ENCODE measurements at places on chromosomes 7 and 10.

DNA sequence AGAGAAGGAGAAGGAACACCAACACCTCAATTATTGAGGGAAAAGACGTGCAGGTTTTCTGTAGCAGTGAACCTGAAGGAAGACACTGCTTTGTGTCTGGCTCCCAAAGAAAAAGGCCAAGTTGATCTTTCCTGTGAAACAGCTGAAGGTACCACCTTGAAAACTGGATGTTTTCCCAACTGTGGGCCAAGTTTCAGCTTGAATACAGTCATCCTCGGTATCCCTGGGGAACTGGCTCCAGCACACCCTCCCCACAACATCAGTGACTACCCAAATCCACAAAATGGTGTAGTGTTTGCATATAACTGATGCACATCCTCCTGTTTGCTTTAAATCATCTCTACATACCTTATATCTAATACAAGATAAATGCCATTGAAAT is 297.0 kb upstream of the PITRM1 start:
- DNase-seq: no peak

DNA sequence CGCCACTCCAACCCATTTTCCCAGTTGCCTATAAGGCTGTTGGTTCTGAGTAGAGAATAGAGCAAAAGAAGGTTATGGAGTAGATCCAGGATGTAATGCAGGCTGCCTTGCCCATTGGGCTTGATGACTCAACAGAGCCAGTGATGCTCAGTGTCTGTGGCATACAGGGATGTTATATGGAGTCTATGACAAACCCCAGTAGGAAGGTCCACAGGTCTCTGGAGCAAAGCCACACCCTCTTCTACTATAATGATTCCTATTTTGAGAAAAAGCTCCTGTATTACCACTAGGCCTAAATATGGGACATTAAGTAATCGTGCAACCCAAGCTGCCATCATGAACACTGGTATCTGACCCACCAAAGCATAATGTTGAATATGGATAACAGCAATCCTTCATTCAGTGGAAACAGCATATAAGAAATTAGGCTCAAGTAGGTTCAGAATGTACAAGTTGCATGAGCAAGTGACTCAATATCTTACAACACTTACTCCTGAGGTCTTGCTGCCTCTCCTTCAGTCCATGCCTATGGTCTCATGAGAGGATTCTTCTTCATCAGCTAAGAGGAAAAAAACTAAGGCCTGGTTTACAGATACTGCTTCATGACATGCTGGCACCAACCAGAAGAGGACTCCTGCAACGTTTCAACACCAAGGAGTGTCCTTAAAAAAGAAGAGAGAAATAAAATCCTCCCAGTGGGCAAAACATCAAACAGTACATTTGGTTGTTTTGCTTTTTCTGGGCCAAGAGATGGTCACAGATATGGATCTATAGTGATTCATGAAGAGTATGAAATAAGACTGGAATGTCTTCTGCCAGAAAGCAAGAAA is 14.8 kb upstream of the FHIP2A start:
- DNase-seq: no peak

GRCh38 chr7:2487586-2488271 is 11.5 kb upstream of the GRIFIN start:
- DNase-seq: no peak

- peak; percentile 53 for DNase-seq
Measured at GRCh38 chr7:30504301-30505173, at the start of gene GGCT. Gene GGCT (minus strand): TSS chr7:30504829. CDS start chr7:30504709, 120 bp downstream.

DNA sequence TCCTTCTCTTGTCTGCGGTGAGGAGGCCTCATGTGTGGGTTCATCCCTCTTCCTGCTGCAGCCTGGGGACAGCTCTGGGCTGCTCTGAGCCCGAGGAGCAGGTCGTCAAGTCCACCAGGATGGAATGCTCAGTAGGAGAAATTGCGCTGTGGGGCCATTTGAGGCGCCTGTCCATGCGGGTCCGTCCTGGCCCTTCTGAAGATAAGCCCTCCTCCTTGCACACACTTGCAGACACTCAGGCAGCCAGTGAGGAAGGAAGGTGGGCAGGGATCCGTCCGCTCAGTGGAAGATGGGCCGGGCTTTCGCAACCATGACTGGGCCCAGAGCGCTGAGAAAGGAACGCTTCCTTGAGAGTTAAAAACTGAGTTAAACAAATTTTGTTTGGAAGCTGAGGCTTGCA is 356.8 kb downstream of the GLRX3 start:
- no peak for DNase-seq

DNA sequence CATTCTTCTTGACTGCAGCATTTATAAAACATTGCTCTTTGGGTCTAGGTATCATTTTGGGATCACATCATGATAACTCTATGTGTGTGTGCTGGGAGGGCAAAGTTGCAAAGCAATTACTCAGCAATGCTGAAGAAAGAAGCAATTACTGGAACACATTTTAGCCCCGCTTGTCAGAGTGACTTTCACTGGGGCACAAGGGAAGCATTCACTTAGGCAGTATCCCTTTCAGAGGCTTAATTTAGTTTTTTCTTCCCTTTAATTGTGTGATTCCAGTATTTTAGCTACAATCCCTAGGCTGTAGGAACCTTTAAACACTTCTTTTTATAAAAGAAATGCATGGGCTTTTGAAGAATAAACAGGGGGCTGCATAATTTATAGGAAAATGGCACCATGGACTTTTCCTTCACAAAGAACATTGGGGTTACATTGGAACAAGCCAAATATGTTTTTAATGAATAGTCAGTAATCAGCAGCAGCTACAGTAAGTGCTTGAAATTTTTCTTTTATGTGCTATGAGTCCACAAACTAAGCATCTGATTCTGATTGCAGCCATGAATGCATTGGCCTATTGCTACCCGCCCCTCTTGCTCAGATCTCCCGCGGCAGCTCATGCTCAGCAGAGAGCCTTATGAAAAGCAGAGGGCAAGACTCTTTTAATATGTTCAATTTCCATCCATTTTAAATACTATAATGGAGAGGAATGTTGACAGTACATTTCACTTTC is 51.2 kb upstream of the NXPH1 start:
- DNase-seq: no peak

All from NCI-H1048 (cell line).